ENCODE measurements at places on chromosomes 7 and 10. TPM values are rescaled to one million over a fixed set of nuclear protein-coding genes. Genes with fewer than 3 reads are reported as not detected.

- no peak for DNase-seq
These were observed 220.6 kb downstream of the ARHGAP12 start for GRCh38 chr10:31708046-31708445.

GRCh38 chr7:74009719-74010118 is 18.3 kb upstream of the ELN start:
- no peak for DNase-seq

GRCh38 chr10:54094321-54094720 is 706.7 kb downstream of the PCDH15 start:
- no peak for DNase-seq

Gene METTL27
- total RNA-seq = 3.1 TPM

- no peak for DNase-seq
These were observed 197.1 kb downstream of the SUGCT start for GRCh38 chr7:40331915-40332314.

DNA sequence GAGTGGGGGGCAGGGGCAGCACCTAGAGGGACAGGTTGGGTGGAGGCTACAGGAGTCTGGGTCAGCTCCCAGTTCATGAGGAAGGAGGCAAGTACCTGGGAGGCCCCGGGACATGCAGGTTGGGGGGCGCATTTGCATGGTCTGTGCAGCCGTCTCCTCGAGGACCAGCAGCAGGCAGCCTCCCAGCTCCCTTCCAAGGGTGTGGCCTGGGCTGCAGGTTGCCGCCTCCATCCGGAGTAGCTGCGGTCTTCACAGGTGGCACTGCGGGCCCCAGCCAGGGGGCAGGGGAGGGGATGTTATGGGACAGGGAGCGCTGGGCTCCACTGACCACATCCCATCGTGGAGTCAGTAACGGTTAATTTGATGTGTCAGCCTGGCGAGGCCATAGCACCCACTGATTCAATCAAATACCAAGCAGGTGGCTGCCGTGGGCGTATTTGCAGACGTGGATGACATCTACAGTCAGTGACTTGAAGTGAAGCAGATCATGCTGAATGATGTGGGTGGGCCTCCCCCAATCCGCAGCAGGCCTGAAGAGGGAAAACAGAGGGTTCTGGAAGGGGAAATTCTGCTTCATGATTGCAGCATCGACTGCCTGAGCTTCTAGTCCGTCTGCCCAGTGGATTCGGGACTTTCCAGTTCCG is 81.6 kb downstream of the PRKAG2 start:
- no peak for DNase-seq

Gene HEPACAM2
- 1.2 TPM for total RNA-seq

Gene GNAI1
- 47.5 TPM for total RNA-seq

Gene ABCB4
- total RNA-seq = 2.0 TPM

DNA sequence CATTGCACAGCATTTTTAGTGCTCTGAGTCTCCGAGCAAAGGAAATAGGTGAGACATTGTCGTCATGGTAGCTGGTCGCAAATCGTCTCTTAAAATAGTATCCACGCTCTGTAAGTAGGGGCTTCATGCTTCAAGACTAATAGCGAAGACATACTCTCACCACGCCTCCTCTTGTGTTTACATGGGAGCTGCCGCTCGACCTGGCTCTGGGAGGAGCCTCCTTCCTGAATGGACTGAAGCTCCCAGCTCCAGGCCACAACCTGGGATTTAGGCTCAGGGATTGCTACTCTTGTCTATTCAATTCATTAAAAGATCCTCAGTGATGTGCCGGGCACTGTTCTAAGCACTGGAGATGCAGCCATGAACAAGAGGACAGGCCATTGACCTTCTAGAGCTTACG is 196.1 kb upstream of the GALNT17 start:
- DNase-seq = no peak

DNA sequence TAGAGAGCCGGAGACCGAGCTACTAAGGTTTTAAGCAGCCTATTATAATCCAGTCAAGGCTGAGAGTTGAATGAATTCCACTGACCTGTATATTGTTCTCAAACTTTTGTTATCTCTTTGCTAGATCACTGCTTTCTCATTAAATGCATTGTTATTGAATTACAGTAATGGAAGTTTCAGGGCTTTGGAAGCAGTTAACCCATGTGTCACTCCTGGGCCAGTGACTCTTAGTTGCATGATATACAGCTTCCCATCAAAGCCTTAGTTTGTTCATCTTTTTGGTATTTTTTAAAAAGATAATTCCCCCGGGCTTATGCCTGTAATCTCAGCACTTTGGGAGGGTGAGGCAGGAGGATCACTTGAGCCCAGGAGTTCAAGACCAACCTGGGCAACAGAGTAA is 55.4 kb upstream of the KIAA1217 start:
- DNase-seq = no peak

Gene NRCAM
- total RNA-seq = 38.2 TPM

DNA sequence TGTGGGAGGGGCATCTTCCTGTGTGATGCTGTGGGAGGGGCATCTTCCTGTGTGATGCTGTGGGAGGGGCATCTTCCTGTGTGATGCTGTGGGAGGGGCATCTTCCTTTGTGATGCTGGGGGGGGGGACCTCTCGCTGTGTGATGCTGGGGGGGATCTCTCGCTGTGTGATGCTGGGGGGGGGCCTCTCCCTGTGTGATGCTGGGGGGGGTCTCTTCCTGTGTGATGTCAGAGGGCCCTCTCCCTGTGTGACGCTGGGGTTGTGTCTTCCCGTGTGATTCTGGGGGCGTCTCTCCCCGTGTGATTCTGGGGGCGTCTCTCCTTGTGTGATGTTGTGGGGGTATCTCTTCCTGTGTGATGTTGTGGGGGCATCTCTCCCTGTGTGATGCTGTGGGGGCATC is 27.9 kb upstream of the DPYSL4 start:
- DNase-seq = no peak

GRCh38 chr10:73911553-73912004 is 647 bp downstream of the PLAU start:
- no peak for DNase-seq

GRCh38 chr10:72026278-72027111 is 61.9 kb downstream of the SPOCK2 start:
- DNase-seq = no peak

DNA sequence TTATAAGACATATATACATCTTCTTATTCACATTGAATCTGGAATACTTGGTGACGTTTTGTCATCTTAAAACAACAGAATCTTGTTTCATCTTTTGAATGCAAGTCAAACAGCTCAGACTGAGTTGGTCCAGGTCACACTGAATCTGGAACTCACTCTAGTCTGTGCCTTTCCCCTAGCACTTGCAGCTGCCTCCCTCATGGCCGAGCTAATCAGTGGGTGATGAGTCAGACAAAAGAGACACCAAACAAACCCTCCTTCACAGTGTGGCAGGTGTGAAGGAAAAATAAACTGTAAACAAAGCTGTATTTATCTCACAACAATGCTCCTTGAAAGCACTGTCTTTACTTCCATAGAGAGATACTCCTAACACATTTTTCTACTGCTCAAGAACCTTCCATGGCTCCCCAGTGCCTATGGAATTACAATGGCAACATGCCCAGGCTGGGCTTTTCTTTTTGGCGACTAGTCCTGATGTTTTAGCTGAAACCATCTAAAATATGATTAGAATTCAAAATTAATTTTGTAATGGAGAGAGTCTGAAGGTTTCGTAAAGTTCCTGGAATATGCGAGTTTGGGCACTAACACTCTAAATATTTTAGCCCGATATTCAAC is 140.0 kb downstream of the ZNF365 start:
- DNase-seq = no peak

GRCh38 chr7:142553216-142553615 is 196.1 kb upstream of the PRSS1 start:
- DNase-seq = no peak

GRCh38 chr7:145143685-145144084 is 307.8 kb upstream of the TPK1 start:
- DNase-seq = no peak

DNA sequence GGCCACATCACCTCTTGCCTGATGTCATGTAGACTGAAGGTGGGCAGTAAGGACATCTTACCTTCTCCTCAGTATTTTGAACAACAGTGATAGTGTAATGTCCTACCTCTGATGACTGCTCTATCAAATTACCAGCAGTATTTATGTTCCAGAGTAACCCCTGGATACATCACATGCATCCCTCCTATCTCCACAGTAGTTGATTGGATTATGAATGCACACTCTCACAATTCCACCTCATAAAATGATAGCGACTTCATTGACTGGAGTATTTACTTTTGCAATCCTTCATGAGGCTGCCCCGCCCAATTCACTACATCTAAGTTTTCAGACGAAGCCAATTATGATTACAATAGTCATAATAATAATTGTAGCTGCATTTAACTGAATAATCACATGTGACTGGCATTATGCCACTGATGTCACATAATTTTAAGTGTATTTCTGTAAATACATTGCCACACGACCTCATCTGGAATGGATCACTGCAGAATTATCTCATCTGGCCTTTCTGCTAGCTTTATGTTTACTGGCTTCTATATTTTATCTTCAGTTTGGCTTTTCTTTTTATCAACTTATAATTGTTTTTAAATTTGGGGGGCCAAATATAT is 268.9 kb downstream of the SLC25A13 start:
- DNase-seq = no peak

Gene TMEM168
- total RNA-seq = 20.1 TPM

DNA sequence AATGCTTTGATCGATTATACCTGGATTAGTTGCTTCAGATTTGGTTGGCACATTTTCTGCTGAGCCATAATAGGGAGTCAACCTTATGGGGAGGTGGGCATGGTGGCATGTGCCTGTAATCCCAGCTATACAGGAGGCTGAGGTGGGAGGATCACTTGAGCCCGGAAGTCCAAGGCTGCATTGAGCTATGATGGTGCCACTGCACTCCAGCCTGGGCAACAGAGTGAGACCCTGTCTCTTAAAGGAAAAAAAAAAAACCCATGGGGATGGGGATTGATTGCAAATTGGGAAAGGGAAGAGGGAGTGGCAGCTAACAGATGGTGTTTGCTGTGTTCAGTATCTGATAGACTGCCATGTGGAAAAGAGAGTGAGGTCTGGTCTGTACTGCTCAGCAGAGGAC is 11.1 kb downstream of the STK17A start:
- DNase-seq = no peak

Gene EBLN1
- total RNA-seq = not detected

All from mucosa of gallbladder (tissue), 1 donor.